ENCODE measurements at places on chromosomes 12 and 14.
A peak's percentile ranks its signal among the peaks of the same experiment; 100 is the strongest.

DNA sequence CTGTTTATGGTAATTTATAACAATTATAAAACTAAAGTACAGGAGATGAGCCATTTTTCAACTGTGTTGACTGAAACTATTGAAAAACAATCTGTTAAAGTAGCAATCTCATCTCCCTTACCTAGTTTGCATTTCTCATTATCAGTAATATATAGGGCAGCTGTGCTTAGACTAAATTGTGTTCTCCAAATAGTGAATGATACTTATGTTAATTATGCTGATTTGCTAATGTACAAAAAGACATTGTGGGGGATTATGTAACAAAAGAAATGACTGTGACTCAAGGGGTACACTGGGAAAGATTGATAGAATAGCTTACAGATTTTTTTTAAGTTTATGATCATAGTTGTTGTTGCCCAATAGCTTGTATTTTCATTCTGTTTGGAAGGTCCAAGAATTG is 207.7 kb downstream of the FUT8 start:
- no peak for DNase-seq

DNA sequence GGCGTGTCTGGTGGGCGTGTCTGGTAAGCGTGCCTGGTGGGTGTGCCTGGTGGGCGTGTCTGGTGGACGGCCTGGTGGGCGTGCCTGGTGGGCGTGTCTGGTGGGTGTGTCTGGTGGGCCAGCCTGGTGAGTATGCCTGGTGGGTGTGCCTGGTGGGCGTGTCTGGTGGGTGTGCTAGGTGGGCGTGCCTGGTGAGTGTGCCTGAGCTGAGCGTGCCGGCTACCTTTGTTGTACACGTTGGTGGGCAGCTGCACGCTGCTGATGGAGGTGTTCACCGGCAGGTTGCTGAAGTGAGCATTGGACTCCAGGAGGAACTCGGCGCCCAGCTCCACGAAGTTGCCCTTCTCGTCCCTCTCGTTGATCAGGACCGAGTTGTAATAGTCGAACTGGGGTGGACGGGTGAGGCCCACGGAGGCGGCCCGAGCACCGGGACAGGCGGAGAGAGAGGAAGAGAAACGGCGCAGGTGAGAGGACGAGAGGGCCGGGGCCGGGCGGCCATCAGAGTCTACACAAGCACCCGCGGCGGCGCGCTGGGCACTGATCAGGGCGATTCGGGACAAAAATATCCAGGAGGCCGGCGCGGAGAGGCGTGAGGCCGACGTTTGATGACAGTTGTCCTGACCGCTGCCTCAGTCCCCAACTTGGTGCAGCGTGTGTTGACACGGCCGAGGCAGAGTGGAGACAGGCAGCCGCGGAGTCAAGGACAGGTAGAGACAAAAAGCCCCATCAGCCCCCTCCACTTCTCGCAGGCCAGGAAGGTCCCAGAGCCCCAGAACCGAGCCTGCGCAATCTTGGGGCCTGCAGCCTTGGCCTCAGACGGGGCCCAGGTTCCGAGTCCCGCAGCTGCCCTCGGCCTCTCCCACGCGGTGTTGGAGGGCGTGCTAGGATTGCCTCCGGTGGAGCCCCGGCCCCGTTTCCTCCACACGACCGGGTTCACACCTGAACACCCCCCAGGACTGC is 10.5 kb downstream of the CACNA2D4 start:
- DNase-seq, result no peak

- DNase-seq, result no peak
Measured at GRCh38 chr14:44795725-44796124, 166.0 kb downstream of the KLHL28 start.

GRCh38 chr14:58297412-58297761 is 968 bp upstream of the ARID4A start:
- peak; percentile 79 for DNase-seq

DNA sequence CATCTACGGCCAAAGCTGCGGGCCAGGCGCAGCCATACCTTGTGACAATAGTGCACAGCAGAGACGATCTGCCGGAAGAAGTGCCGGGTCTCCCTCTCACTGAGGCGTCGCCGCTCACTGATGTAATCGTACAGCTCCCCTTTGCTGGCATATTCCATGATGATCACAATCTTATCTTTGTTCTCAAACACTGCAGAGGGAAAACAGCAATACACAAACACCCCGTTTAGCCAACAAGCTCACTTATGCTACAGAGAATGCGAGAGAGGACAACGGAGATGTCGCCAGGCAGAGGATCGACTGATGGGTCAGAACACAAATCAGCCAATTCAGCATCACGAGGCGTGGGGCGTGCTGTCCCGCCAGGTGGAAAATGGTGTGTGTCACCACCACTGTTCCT is 52.1 kb downstream of the NUAK1 start:
- DNase-seq, result no peak

GRCh38 chr14:75293920-75294648 is 15.5 kb downstream of the FOS start:
- peak; percentile 98 for DNase-seq

GRCh38 chr12:100266585-100266834 is 369 bp downstream of the DEPDC4 start:
- DNase-seq, result peak; percentile 88

GRCh38 chr12:43104494-43104893 is 447.5 kb downstream of the ADAMTS20 start:
- DNase-seq, result no peak

DNA sequence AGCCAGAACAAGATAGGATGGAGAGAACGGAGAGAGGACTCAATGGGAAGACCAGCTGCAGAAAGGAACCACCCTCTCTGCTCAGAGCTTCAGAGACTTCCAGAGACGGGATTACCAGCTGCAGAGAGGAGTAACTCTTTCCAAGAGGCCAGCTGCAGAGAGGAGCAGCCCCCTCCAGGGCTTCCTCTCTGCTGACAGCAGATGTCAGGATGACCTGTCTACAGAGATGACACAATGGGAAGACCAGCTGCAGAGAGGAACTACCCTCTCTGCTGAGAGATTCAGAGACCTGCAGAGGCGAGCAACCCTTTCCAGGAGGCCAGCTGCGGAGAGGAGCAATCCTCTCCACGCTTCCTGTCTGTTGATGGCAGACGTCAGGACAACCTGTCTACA is 61.8 kb downstream of the KLRG1 start:
- DNase-seq, result peak; percentile 25
